Stimulated activated CD4-positive, alpha-beta T cell treated with anti-CD3 and anti-CD28 coated beads, TNF-alpha, amount 100 ng/mL, for 48 hours (primary cell): ENCODE measurements at places on chromosomes 2 and 18.
A peak's percentile ranks its signal among the peaks of the same experiment; 100 is the strongest.

DNA sequence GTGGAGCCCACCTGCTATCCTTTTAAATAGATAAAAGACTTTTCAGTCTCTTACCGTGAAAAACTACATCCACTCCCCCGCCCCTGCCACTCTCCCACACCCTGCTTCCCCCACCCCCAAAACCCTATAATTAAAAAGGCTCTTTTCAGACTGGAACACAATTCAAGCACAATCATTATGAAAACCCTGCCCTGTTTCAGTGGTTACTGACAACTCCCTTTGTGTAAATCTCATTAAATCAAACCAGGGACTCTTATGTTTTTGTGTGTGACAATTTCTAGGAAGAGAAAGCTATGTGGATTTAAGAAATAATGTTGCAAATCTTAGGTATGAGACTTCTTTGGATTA, 21.0 kb upstream of the ZNF532 start:
- no peak for DNase-seq

DNA sequence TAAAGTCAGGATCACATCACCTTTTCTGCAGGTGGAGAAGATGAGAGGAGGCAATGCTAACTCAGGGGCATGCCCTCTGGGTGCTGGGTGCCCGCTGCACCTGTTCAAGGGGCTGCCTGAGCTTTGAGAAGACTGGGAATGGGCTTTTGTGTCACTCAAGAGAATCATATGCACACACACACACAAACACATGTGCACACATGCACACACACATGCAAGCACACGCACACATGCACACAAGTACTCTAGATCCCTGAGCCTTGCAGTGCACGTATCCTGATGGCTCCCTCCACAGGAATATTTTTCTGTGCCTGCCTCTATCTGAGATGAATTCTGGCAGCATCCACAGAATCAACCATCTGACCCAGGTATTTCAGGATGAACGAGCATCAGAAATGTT, 110.0 kb upstream of the TEX51 start:
- DNase-seq = no peak

GRCh38 chr2:12543978-12544558, 172.7 kb upstream of the TRIB2 start:
- DNase-seq = no peak

- DNase-seq = no peak
These were observed 221.6 kb downstream of the RBM43 start for GRCh38 chr2:151040039-151040438.

- no peak for DNase-seq
These were observed 97.7 kb downstream of the SOCS6 start for GRCh38 chr18:70386582-70386981.

- no peak for DNase-seq
These were observed 8.4 kb downstream of the INPP4A start for GRCh38 chr2:98453083-98453482.

GRCh38 chr18:66621816-66622576, 18.1 kb upstream of the CDH19 start:
- DNase-seq = no peak

GRCh38 chr18:50797142-50797541, 22.7 kb downstream of the MRO start:
- no peak for DNase-seq

DNA sequence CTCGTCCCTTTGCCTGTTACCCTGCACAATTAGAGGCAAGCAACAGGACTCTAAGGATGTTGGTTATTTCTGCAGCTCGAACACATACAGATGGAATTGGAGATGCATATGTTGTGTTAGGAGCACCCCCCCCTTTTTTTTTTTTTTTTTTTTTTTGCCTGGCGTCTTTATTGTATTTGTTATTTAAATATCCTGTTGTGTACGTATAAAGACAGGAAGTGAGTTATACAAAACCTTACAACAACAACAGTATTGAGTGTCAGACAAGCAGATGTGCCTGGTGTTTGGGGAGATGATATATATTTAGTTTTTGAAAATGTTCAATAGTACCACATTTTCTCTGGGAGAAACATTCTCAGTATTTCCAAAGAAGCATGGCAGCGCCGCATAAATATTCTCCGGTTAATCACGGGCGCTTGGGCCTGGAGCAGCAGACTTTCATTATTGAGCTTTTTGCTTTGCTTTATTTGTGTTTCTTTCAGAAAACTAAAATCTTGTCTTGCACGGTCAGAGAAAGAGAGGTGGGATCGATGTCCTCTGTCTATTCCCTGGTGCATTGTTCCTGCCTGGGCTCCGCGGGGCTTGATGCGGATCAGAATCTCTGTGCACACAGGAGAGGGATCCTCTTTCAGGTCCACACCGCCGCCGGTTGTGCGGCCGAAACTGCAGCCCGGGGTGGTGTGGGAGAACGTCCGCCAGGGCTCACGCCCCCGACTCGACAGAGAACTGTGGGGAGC, 23.2 kb upstream of the ZNF516 start:
- DNase-seq = no peak

GRCh38 chr2:222606306-222606705, 49.6 kb downstream of the FARSB start:
- no peak for DNase-seq

GRCh38 chr2:200993097-200993496, 29.6 kb upstream of the ORC2 start:
- no peak for DNase-seq

DNA sequence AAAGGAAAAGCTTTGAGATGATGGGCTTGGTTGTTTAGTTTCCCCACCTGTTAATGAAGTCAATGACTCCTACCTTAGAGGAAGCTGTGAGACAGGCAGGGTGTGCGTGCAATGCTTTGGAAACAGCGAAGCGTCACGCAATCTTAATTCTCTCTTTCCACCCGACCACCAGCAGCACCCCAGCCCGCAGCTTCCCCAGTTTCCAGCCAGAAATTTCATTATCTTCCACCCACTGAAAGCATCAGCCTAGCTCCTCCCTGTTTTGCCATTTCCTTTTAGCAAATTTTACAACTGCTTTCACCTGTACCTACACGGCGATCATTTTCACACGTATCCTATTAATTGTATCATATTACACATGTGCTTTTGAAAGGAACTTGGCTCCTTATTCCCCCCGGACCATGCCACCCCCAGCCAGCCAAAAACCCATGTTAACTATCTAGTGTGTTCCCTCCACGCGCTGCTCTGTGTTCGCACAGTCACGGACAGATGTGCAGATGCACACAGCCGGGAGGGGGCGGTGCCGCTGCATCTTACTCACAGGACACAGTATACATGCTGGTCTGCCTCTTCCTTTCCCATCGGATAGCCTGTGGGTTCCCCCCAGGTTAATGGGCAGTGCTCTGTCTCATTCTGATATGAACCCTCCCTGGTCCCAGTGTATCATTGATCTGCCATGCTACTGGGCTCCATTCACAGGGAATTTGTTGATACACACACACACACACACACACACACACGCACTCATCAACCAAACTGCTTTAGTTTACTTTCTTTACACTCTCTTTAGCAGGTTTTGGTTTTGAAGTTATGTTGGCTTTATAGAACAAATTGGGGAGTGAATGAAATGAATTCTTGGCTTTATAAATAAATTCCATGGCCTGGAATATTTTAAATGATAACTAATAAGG, 22.4 kb downstream of the CYP27C1 start:
- peak; percentile 52 for DNase-seq

- DNase-seq = no peak
These were observed 55.7 kb downstream of the SCN2A start for GRCh38 chr2:165294912-165295311.

GRCh38 chr2:42360493-42360889, 526 bp downstream of the COX7A2L start:
- DNase-seq = no peak

DNA sequence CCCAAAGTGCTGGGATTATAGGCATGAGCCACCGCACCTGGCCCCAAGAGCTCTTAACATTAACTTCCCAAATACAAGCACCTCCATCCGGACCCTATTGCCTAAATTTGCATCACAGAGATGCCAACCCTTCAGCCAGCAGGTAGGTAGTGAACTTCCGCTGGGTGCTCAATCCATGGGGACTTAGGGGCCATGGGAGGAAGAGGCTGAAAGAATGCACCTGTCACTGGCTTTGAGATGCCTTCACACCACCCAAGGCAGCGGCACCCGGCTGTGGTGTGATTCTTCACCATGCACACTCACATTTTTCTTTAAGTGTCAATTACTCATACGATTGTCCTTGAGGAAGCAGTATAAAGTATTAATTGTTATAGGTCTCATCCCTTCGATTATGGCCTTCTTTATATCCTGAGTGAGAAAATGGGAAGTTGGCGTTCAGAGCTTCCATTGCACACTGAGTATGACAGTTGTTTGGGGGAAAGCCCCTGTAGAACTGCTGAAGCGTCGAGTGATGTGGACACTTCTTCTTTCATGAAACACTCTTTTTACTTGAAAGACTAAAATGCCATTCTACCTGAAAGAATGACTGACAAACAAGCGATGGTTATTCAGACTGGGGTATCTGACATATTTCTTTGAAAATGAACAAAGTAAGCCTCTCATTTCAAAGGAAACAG, 51.8 kb upstream of the BIN1 start:
- DNase-seq = no peak

DNA sequence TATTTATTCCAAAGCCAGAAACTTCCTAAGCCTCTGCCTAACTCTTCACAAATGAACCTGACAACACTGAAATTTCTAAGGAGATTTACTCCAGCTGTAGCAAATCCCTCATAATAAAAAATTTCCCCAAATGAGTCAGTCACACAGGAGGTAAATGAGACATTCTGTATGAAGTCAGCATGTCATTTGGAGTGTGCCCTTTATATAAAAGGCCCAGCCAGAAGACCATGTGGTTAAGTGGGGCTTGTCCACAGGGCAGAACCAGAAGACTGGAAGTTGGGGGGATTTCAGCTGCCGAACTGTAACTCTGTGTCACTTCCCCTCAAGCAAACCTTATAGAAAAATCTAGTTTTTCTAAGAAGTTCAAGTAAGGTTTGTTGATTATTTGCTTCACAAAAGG, 30.2 kb downstream of the NRP2 start:
- DNase-seq = no peak

DNA sequence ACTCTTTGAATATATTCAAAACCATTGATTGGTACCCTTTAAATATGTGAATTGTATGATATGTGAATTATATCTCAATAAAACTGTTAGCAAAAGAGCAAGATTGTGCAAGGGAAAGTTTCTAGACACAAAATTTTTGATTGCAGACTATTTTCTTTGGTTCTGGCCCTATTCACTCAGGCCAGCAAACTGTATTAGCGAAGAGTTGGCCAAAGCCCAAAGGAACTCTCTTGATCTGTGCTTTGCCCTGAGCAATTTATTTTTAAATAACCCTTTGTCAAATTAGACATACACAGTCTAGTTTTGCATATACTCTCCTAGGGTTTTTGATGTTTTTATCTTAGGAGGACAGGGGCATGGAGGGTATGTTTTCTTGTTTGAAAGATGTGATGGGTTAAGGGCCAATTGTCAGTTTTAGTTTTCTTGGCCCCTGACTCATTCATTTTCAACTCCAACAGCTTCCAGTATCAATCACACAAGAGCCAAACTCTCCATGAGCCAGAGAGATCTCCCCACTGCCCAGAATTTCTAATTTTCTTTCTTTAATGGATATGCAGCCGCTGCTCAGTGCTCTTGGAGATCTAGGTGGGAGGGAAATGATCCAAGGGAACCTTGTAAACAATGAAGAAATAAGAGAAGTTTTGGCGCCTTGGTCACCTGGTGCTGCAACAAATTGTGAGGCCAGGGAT, 231.5 kb downstream of the SRBD1 start:
- DNase-seq = no peak

GRCh38 chr2:173822889-173823542, 142.2 kb downstream of the SP3 start:
- DNase-seq = no peak

DNA sequence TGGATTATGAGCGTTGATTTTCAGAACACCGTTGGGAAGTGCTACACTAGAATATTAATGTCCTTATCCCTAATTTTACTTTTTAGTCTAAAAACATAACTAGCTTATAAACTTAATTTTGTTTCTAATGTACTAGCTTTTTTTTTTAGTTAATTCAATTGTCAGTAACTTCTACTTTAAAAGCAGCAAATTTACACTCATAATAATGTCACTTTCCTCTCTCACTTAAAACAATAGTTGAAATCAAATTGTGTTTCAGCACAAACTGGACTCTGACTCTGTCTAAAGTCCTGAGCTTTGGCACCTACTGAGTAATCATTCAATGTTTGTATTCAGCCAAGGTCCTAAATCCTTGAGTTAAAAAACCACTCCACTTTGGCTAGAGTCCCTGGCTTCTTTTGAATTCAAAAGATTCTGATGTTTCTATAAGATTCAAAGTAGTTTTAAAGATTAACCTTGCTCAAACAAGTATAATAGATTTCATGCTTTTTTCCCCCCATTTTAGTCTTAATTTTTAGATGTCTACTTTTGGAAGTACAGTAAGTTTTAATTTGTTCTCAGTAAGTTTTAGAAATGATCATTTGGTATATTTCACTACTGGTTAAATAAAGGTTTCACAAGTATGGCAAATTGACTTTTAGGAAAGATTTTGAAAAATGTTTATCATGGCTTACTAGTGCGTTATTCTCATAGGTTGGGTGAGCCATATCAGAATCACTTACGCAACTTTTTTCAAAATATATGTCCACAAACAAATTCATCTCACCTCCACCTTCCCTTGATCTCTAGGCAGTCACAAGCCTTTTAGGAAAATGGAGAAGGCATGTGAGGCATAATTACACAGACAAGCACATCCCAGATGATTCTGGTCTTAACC, 23.4 kb downstream of the CCNYL1 start:
- DNase-seq = no peak

- DNase-seq = no peak
These were observed 9.0 kb upstream of the HIBCH start for GRCh38 chr2:190328573-190329147.

DNA sequence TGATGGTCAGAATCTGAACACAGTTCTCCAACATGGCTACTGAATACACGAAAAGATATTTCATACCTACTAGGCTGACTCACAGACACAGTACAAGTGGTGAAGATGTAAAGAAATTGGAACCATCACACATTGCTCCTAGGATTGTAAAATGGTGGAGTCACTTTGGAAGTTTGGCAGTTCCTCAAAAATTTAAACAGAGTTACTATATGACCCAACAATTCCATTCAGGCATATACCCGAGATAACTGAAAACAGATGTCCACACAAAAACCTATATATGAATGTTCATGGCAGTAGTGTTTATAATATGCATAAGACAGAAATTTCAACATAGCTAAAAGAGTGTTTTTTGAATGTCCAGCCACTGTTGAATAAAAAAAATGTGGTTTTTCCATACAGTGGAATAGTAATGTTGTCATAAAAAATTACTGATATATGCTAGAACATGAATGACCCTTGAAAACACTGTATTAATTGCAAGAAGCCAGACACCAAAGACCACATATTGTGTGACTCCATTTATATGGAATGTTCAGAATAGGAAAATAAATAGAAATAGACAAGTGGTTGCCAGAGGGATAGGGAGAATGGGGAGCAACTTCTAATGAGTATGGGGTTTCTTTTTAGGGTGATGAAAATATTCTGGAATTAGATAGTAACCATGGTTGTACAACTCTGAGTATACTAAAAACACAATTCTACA, 10.1 kb downstream of the RMP24 start:
- no peak for DNase-seq
